ENCODE measurements at places on chromosomes 13 and 19. TPM values are rescaled to one million over a fixed set of nuclear protein-coding genes. Genes with fewer than 3 reads are reported as not detected.

The CNFN gene
- not detected for total RNA-seq

DNA sequence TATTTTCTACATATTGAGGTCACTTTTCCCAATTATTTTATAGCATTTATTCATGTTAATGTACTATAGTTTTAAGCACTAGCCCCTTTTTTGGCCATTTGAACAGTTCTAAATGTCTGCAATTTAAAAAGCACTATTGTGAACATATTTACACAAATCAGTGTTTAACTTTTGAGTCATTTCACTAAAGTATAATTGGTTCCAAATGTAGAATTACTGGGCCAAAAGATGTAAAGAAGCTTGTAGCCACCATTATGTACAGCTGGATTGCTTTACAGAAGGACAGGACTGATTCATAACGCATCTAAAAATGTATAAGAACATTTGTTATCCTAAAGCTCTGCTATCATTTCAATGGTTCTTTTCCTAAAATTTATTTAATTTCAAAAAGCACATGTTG is 16.6 kb upstream of the ATP12A start:
- DNase-seq: no peak

GRCh38 chr13:62625214-62625881 is 1209.7 kb upstream of the PCDH20 start:
- no peak for DNase-seq

DNA sequence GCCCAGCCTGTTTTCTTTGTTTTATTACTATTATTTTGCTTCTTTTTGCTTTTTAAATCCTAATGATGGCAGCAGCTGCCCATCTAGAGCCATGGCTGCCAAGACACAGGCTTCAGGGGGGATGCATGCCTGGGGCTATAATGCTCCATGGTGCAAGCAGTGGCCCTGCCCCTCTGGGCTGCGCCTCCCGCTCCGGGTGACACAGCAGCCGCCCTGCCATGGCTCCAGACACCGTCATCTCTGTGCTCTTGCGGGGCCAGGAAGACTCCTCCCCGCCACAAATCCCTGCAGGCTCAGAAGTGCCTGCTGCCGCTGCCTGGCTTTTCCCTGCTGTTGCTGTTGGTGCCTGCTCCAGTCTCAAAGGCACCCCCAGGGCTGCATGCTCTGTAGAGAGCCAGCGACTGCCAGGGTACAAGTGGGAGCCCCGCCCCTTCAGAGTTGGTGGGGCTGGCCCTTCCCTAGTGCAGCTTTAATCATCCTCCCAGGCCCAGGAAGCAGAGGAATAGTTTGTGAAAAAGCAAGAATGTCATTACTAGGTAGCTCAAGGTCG is 581.5 kb downstream of the FGF9 start:
- DNase-seq: no peak

- no peak for DNase-seq
These were observed 122.1 kb upstream of the SPATA13 start for GRCh38 chr13:24038405-24038804.

DNA sequence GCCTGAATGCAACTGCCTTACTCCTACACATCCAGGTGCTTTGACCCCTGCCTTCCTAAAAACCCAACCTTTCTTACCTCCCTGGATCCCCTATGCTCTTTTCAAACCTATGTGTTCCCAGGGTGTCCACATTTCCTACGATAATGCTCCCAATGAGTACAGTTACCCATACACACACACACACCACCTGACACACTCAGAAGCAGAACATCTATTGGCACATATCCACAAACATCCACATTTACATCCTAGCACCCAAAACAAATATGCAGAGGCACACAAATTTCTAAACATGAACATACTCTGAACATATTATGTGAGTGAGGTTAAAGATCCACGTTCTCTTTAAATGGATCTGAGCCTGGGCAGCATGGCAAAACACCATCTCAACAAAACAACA is 22.4 kb upstream of the PLAUR start:
- DNase-seq: no peak

DNA sequence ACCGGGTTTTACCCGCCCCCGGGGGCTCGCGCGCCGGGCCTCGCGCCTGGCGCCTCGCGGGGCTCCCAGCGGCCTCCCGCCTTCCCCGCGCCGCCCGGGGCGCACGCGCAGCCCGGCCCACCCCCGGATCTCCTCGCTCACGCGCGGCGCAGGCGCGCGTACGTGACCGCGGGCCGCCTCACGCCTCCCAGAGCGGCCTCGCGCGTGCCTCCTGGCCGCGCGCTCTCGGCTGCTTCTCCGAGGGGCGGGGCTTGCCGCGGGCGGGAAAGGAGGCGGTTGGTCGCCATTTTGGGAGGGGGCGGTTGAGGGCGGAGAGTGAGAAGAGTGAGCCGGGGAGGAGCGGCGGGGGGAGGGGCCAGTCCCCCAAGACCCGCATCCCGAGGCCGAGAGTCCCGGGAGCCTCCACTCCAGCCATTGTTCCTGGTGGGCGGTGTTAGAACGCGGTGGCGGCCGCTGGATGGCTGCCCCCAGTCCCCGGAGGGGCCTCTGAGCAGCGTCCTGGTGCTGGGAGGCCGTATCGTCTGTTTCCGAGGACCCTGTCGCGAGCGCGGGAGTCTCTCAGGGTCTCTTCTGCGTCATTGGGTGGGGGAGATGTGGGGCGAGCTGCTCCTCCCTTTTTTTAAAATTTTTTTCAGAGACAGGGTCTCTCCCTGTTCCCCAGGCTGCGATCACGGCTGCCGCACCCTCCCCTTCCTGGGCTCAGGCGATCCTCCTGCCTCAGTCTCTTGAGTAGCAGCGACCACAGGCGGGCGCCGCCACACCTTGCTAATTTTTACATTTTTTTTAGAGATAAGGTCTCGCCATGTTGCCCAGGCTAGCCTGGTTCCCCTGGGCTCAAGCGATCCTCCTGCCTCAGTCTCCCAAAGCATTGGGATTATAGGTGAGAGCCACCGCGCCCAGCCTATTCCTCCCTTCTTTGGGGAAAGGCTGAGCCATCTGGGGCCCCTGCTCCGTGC is at the start of gene ZNF541:
ZNF541 (minus strand) TSS at position 78 of the 956 bp plus-strand sequence. CDS start 17,292 bp downstream, outside the sequence.
- DNase-seq: peak; percentile 34

DNA sequence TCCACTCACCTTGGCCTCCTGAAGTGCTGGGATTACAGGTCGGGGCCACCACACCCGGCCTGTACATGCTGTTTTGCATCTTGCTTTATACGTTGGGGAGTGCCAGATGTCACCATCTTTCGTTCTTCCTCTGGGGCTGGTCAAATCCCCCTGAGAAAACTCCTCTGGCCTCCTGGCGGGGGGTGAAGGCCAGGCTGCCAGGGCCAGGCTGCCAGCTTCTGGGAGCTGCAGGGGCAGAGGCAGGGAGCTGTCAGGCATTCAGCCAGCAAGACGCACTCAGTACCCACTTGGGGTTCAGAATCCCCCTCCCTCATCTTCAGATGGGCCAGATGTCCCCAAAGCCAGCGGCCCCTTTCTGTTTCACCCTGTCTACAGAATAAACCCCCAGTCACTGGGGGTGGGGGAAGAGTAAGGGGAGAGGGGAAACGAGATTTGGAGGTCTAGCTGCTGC is 16.1 kb downstream of the ZSWIM9 start:
- DNase-seq: no peak

- no peak for DNase-seq
These were observed 10.7 kb upstream of the GRTP1 start for GRCh38 chr13:113374511-113375175.

DNA sequence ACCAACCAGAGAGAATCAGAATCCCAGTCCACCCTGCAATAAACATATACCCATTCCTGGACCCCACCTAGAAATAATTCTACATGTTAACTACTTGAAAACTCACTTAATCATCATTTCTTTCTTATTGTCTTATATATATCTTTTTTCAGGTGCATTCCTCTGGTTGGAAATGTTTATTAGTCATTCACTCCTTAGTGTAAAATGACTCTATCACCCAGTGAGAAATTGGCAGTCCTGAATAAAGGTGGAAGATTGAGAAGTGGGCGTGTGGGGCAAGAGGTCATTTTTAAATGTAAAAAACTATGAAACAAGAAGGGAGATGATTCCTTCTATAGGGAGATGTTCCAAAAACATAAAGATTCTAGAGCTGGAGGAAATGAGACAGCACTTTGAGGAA is 101.2 kb upstream of the MBNL2 start:
- DNase-seq: no peak
